NCI-H526 (cell line): ENCODE measurements at places on chromosomes 3 and 15.

- no peak for DNase-seq
Measured at GRCh38 chr3:131324923-131325322, 56.7 kb upstream of the NUDT16 start.

GRCh38 chr15:73110201-73110600, 57.9 kb downstream of the NEO1 start:
- DNase-seq, result no peak

DNA sequence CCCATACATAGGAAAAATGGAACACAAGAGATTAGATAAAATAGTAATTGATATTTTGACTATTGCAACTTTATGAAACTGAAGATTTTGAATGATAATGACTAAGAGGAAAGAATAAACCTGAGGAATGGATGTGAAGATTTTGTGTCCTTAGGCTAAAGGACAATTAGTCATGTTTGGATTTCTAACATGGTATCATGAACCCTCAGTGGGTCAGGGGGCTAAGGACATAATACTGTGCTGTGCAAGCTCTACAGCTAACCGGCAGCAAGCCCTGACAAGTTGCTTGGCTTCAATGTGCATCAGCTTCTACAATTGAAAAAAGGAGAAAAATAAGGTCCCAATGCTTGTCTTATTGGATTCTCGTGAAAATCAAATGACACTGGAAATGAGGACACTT, 491.0 kb downstream of the MECOM start:
- no peak for DNase-seq

DNA sequence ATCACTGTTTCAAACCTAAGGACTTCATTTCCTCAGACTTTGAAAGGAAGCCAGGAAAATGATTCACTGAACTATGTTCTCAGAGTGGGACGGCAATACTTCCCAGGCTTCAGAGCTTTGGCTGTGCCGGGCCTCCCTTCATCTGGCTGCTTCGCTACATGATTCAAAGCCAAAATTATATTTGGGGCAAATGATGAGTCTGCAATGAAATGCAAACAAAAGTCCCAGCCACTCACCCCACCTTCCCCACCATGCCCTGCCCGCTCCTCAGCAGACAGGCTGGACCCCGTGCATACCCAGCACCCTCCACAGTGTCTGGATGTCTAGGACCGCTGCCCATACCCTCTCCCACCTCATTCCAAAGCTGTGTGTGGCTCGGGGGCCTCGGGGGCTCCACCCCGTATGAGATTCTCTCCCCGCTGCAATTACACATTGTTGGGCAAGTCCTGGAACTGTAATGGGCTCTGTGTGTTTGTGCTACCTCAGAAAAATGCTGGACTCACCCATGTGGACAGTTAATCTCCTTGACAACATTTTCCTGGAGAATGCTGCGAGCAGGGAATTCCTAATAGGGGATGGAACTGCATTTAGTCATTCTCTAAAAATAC, 32.2 kb downstream of the ATP10A start:
- no peak for DNase-seq

GRCh38 chr15:88605189-88606069, 15.7 kb upstream of the AEN start:
- peak; percentile 71 for DNase-seq

DNA sequence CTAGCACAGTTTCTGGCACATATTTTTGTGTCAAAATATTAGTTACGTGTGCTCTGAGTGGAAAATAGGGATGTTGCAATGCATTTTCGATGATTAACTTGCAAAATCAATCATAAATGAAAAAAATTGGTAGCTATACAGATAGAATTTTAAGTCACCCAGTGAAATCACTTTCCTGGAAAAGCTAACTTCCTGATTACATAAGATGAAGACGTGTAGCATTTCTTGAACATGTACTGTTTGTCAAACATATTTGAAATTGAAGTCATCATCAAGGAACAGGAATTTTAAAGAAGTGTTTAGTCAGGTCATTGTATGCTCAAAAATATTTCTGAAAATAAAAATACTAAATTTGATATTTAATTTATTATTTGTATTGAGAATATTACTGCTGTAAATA, 977.7 kb downstream of the PLOD2 start:
- no peak for DNase-seq

DNA sequence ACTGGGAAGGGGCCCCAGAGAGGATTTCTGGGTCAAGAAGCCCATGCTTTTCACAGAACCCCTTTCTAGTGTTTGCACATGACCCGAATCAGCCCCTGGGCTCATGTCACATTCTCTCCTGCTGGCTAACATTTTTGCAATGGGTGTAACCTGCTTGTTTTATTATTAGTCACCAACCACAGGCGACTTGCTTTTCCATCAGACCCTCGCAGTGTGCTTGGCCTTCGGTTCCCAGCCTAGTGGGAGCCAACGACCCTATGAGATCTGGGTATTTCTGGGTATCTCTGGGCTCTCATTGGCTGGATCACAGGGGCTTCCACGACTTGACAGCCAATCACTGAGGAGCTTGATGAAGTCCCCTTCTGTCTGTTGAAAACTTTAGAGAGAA, 11.0 kb upstream of the FBLN2 start:
- DNase-seq, result no peak

DNA sequence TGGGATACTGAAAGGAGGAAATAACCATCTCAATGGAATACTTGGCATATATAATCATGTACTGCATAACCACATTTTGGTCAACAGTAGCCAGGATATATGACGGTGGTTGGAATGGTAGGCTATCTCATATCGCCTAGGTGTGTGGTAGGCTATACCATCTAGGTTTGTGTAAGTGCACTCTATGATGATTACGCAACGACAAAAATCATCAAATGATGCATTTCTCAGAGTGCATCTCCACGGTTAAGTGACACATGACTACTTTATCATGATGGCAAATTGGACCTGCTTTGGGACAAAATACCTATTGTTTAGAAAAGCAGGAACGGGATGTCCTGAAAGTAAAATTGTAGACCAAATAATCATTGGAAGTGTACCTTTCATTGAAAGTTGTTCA, 2.8 kb downstream of the MYZAP start:
- no peak for DNase-seq

DNA sequence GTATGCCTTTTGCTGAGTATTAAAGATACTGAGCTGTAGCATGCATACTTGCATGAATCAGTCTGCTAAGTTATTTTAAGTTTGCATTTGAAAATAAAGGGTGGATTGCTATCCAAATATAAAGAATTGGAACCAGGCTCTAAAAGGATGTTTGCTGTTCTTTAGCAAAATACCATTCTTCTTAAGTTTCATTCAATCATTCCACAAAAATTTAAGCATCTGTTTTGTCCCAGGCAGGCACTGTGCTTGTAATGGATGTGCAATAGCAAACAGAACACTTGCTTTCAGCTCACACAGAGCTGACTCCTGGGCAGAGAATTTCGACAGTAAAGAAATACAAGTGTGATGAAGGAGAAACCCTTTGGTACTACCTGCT, 151.1 kb downstream of the PGPEP1L start:
- no peak for DNase-seq

DNA sequence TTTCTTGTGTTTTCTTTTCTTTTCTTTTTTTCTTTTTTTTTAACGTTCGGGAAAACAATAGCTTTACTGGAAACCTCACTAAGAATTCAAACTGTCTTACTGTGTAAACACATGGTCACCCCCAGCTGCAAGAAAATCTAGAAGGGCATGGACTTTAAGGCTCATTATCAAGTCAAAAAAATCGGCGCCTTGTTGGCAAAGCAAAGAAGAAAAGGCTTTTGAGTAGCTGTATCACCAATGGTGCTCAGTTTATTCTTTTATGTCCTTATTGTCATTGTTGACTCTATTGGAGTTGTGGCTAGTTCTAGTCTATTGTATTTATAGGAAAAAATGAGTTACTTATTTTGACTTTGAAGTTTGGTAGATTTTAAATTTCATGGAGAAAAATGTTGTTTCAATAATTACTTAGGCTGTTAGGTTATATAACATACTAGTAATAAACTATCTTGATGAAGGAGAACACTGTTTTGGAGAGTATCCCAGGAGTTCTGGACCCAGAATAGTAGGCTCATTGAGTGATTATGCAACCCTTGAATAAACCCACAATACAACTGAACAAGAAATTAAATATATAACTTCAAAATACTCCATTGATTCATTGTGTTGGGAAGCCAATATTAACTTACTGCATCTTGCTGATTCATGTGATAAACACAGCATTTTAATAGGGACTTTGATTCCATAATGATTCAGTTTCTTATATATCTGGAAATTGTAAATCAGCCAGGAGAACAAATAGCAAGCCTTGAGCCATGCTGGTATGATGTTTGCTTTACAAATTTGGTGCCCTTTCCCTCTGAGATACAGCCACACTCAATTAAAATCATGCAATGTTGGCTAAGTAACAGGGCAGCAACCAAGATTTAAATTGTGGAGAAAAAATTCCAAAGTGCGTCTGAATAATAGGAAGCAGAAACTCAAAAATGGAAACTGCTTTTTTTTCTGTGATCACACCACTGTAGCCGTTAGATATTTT, 27.8 kb upstream of the GOLIM4 start:
- DNase-seq, result no peak
